ENCODE measurements at places on chromosomes 11 and 22. TPM values are rescaled to one million over a fixed set of nuclear protein-coding genes. Genes with fewer than 3 reads are reported as not detected.

DNA sequence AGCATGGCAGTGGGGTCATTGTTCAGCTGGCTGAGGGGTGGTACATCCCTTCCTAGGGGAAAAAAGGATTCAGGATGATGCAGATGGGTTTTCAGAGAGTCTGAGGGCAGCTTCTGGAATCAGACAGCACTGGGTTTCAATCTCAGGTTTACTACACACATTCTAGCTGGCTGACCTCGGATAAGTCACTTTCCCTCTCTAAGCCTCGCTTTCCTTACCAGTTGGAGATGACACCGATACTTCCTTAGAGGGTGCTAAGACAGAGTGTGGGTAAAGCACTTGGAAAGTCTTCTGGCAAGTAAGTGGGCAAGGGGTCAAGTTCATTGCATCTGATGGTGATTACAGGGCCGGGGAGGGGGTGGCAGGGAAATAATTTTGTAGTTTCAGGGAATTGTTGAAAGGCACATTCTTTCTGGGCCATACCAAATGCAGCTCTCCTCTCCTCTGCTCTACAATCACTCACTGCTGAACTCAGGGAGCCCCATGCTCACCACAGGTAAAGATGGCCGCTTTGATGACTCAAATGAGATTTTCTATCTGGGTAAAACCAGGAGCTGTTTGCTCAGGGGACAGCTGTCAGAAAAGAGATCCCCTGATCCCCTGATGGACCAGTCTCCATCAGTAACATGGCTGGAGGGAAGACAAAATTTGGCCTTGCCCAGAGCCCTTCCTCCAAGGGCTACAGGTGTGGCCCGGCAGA lies 6.5 kb upstream of the MIAT start:
- DNase-seq, result no peak

DNA sequence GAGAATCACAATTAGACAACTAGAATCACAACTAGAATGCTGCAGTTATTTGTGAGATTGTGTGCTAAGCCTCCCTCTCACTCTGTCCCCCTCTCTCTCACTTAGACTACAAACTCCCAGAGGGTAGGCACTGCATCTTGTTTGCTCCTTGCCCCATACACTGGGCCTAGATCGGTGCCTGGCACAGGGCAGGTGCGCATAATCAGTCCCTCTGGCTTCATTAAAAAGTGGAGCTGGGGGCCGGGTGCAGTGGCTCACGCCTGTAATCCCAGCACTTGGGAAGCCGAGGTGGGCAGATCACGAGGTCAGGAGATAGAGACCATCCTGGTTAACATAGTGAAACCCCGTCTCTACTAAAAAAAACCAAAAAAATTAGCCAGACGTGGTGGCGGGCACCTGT lies 456.8 kb downstream of the MIAT start:
- DNase-seq, result no peak

- no peak for DNase-seq
Observed at GRCh38 chr11:46903846-46904245, 14.5 kb downstream of the LRP4 start.

The BTG4 gene
- not detected for polyA plus RNA-seq

The CRELD2 gene
- polyA plus RNA-seq, result 23.6 TPM
